ENCODE measurements at places on chromosomes 16 and 17.

- DNase-seq, result peak; percentile 78
Measured at GRCh38 chr17:21282231-21282630, 2.3 kb upstream of the MAP2K3 start.

DNA sequence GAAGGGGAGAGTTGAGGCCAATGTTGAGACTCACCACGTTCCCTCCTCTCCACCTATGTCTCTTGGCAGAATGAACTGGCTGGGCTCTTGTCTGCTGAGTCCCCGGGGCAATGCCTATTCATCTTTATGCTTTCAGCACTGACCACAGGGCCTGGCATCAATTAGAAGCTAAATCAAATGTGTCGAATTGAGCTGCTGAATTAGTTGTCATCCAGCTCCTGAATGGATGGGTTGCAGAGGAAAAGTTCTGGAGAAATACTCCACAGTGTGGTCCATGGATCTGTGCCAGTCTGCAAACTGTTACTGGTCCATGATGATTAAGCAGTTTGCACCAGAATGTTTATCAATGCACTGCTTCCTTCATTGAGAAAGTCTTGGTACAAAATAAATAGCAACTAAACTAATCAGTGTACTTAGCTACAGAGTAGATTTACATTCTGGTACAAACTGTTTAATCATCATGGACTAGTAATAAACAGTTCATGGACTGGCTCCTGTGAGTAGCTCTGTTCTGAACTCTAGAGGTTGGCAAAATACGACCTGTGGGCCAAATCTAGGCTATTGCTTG is 4.6 kb downstream of the CNGB1 start:
- no peak for DNase-seq

DNA sequence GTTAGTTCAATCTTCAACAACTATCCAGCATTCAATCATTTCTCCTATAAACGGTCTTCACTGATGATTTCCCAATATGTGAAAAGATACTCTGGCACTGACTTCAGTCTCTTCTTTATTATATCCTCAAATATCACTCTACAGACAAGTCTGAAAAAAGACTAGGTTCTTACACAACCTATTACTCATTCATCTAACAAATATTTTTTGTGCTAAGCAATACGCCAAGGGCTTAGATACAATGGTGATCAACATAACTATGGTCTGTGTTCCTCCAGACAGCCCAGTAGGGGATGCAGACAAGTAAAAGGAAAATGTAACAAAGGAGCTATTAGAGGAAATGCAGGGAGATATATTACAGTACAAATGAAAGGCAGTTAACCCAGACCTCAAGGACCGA is 63.9 kb downstream of the MYO1D start:
- no peak for DNase-seq

- DNase-seq, result no peak
Measured at GRCh38 chr16:17367036-17367435, 103.7 kb downstream of the XYLT1 start.

- no peak for DNase-seq
Measured at GRCh38 chr17:7997186-7997585, 5.2 kb upstream of the GUCY2D start.

DNA sequence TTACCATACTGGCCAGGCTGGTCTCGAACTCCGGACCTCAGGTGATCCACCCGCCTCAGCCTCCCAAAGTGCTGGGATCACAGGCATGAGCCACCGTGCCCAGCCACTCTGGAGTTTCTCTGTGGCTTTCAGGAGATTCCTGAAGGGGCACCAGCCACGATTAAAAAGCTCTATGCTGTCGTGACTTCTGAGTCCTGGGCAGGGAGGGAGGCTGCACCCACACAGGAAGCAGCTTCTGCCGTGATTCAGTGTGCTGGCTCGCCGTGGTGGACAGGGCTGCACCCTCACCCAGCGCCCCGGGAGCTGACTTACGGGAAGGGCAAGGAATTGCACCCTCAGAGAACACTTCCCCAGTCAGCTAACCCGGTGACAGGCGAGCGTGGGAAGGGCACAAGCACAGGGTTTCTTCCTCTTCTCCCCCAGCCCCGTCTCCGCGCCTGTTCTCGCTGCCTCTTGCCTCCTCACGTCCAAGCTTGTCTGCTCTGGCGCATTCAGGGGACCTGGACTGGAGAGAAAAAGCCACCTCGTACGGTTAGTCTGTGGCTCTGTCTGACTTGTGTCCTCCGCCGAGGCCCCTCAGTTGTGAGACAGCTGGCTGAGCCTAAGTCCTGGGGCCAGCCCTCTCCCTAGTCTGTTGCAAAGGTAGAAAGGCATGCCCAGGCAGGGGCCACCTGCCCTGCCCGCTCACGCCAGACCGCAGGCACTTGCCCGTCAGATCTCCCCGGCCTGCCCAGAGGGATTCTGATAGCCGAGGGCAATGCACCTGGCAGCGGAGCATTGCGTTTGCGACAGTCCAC is 145.0 kb downstream of the SEC14L1 start:
- DNase-seq, result peak; percentile 25

DNA sequence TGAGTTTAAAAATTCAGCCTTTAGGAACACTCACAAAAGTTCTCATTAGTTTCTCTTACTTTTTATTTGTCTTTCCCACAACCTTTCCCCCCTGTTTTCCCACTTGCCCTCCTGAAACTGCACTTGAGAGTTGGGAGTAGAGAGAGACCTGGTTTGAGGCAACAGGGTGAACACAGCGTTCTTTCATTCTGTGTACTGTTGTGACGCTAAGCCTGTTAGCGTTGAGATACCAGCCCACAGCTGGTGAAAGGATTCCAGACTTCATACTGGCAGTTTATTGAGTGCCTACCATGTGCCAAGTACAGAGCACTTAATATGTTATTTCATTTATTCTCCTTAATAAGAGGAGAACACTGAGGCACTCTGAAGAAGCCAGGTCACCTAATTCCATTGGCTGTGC is 10.3 kb downstream of the TNRC6C start:
- no peak for DNase-seq

DNA sequence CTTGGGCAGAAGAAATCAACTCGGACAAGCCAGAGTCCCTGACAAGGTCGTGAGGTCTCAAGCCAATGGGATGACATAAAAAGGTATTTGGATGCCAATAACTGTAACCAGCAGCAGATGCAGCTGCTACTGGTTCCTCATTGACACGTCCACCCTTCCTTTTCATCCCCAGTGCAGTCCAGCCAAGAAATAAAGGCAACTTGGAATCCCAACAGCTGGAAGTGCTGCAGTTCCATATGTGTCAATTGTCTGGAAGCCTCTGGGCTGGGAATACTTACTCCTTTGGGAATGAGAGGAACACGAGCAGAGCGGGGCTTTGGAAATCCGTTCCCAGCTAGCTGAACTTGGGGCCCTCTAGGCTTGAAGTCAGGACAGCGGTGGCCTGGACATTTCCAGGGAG is 360.4 kb upstream of the ZFHX3 start:
- DNase-seq, result no peak

- DNase-seq, result no peak
Measured at GRCh38 chr16:81095653-81095952, 592 bp downstream of the GCSH start.

DNA sequence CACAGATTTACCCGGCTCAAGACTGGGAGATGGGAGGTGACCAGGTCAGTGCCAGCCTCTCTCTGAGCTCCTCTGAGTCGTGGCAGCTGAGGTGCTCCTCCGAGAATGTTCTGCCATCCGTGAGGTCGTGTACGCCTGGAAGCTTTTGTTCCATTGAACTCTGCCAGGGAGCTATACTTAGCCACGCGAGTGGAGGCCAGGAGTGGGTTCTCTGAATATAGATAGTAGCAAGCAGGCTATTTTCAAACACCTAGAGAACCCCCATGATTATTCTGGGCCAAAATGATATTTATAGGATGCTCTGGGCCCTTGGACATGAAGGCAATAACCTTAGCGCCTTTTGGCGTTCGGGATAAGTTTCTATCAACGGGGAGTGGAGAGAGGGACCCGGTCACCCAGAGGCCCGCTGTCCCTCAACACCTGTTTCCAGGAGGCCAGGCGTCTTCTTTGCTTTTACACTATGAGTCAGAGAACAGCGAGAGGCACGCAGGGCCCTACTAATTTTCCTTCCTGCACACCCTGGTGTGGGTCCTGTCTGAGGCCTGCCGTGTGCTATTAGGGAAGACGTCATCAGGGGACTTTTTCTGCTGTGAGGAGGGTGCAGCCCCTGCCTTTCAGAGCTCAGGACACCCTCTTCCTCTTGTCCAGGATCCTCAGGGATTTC is 11.0 kb upstream of the MVD start:
- DNase-seq, result no peak

DNA sequence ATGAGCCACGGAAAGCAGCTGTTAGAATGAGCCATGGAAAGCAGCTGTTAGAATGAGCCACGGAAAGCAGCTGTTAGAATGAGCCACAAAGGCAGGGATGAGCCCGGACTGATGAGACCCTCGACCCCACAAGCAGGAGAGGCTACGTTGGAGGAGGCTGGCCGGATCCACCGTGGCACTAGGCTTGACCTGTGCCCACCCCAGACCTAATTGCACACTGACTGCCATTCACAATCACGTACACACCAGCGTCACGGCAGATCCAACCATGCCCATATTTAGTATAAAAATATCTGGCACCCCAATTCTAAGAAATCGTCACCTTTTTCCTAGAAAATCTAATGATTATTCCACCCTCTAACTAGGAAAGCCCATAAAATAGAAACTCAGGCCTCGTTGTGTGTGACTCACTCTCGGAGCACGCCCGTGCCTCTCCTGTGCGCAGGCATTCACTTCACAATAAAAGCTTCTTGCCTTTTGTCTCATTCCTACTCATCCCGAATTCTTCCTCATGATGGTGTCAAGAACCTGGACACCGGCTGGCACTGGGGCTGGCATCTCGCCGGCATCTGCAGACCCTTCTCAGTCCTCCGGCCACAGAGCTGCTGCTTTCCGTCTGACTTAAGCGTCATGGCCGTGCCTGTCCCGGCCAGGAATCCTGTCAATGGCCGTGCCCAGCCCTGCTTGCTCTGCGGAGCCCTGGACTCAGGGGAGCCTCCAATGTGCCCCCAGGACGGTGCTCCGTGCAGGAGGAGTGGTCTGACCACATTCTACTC is 5.5 kb upstream of the SECTM1 start:
- DNase-seq, result no peak

DNA sequence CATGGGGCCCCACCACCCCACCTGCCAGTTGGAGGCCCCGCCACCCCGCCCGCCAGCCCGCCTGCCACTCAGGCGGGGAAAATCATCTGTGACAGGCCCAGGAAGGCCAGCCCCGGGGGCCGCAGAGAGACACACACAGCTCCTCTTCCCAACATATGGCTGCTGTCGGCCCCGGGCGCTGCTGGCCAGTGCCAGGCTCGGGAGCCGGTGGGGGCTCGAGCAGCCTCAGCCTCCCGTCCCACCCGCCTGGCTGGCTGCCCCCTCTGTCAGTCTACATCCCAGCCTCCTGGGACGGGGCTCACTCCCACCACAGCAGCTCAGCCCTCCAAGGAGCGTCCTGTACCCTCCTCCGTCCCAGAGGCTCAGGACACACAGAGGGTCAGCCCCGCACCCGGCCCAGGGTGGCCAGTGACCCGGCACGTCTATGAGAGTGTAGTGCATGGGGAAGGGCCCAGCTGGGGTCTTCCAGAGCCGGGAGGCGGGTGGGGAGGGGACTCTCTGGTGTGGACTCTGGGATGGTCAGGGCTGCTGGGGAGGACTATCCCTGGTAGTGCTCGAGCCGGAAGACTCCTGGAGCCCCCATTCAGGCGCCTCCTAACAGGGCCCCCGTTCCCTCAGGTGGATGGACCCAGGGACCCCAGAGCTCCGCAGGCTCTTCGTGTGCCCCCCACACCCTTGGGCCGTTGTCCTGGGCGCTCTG is 3.6 kb upstream of the PRR35 start:
- no peak for DNase-seq

DNA sequence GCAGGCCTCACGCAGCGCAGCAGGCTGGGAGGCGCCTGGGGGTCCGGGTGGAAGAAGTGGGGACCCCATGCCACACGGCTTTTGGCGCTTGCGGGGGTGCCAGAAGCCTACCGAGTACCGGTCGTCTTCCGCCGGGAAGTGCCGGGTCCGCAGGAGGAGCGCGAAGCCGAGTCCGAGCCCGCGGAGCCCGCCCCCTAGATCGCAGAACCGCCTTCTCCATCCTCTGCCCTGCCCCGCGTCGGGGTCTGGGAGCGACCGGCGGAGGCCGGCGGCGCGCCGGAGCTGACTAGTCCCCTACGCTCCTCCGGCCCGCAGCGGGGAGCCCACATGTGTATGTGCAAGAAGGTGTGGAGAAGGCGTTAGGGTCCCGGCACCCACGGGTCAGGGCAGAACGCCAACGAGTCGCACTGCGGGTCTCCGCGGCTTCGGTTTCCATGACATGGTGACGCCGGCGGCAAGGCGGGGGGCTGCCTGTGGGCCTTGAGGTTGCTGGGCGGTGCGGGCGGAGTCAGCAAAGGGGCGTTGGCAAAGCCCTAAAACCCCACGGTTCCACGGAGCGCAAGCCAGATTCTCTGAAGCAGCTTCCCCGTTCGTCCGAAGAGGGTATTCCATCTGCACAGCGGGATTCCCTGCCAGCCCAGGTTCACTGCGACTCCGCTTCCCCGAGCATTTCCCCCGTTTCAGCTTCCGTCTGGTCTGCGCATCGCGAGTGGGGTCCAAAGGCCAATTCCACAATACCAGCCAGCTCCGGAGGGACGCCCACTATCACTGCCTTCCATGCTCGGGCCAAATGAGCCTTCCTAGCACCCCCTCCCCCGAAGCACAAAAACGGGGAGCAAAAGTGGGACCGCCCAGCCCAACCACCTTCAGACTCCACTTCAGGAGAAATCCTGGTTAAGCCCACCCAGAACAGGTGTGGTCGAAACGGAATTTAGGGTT is 2.3 kb upstream of the LHX1 start:
- DNase-seq, result no peak

DNA sequence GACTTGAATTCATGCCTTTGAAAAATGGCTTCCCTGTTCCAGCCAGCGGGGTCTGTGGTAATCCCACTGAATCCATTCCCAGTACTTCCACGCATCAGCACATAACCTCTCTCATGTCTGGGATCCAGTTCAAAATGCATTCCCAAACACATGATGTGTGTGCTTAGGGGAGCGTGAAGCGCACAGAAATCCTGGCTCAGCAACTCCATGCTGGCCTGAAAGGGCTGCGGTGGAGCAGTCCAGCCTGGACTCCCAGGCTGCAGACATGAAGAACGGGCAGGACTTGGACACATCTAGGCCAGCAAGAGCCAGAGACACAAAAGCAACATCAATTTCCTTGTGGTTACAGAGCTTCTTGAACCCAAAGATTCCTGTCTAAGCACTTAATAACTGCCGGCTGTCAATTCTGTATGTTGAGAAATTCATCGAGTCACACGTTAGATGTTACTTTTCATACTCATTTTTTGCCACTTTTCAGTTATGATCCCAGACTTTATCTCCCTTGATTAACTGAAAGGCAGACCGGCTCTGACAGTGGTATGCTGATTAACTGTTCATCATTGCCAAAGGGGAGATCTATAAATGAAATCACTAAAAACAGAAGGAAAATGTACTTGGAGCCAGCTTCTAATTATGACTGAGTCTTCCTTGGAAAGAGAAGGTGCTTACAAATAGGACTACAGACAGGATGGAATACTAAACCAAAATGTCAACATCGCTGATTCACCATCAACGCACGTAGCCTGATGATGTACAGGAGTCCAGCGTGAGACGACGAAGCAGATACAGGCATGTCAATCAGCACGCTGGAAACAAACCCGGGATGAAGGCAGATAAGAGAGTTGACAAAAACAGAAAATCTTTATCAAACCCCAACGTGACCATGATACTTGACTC is 23.0 kb downstream of the NSMCE1 start:
- no peak for DNase-seq

All from thoracic aorta (tissue), 2 donors.